Stimulated activated CD8-positive, alpha-beta memory T cell treated with anti-CD3 and anti-CD28 coated beads, Interleukin-2, amount 100 ng/mL, for 1 hour (primary cell): ENCODE measurements at places on chromosomes 3 and 15.

- DNase-seq: no peak
Measured at GRCh38 chr15:87522997-87523396, 733.5 kb downstream of the NTRK3 start.

DNA sequence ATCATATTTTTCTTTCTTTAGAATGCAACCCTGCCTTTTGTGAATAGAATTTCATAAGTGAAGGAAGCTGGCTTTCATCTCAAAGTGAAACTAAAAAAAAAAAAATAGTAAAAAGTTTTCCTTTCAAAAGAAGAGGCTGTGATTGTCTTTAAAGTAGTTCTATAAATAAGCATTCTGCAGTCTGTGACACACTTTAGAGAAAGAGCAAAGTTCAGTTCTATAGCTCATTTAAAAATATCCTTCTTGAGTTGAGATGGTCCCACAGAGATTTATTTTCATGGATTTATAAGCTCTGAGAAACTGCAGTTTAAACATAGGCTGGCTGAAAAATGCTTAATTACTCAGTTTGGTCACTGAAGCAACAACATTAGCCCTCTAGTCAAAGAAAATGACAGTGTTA, 36.1 kb upstream of the CNTN6 start:
- DNase-seq: no peak

- DNase-seq: no peak
Measured at GRCh38 chr3:61415201-61415600, 146.2 kb upstream of the PTPRG start.

DNA sequence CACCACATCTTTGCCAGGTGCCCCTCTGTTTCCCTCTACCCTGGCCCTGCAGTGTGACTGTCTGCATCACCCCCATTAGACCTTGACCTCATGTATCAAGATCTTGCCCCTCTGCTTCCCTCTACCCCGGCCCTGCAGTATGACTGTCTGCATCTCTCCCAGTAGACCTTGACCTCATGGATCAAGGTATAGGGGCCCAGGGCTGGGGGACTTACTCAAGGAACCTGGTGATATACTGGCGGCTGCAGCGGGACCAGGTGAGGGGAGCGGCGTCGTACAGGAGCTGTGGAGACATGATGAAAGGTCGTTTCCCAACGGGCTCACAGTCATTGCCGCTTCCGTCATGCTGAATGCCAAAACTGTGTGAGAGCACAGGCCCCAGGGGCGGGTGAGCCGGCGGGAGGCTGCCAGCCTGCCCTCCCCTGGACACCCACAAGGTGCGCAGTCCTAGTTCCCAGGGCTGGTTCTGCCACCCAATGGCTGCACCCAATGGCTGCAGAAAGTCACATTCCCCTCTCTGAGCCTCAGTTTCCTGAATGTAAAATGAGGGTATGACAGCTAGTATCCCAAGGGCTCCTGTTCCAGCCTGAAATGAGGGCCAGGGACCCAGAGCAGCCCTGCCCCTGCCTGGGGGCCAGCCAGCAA, 23.1 kb downstream of the ADAMTS7 start:
- no peak for DNase-seq
